ENCODE measurements at places on chromosomes 7 and 10.

DNA sequence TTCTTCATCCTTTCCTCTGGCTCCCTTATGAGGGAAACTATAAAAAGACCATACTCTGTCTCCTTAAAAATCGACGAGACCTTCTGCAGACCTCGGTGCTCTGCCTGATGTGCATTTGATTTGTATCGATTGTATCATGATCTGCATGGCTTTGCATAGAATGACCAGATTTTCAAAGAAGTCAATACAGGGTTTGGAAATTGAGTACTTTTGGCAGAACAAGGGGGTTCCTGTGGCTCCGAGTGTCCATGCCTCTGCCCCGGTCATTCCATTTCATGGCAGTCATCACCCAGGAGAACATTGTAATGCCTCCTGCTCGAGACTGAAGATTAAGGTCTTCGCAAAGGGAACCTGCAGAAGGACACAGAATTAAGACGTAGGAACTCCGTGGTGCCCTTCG lies 685 bp downstream of the CASP2 start:
- DNase-seq: no peak

GRCh38 chr7:121235201-121235600 lies 93.6 kb upstream of the WNT16 start:
- no peak for DNase-seq

- DNase-seq: no peak
These were observed 818.6 kb downstream of the GRID1 start for GRCh38 chr10:85548034-85548433.

DNA sequence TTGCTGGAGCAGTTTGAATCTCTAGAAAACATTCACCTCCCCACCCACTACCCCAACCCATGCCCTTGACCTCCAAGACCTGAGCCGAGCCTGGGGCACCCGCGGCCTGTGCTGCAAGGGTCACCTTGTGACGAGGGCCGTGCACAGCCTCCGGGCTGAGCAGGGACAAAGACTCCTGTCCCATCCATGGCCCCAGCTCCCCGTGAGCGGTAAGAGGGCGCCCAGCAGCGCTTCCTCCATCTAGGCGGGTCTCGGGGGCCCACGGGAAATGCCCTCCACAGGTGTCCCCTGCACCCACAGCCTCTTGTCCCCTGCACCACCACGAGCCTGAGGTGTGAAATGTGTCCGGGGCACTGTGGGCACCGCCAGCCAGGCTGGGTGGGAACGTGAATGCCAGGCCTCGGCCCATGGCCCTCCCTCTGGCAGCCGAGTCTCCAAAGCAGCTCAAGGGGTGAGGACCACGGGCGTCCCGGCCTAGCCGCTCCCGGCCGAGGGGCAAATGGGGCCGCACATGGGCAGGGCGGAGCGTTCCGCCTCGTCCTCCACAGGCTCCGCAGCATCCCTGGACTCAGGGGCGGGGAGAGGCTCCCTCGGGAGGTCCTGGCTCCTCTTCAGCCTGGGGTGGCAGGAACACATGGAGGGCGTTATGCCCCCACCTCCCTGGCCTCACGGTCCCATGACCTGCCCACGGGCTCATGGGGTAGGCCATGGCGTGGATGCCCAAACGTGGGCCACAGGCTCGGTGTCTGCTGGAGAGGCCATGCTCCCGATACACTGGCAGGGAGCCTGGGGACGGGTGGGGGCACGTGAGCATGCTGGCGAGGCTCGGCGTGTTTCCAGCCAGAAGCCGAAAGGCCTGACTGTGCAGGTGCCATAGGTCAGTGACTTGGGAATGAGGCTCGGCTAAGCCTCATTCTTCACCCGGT lies 21.1 kb downstream of the DPYSL4 start:
- DNase-seq: no peak

GRCh38 chr10:68211669-68212068 lies 20.2 kb downstream of the ATOH7 start:
- no peak for DNase-seq

DNA sequence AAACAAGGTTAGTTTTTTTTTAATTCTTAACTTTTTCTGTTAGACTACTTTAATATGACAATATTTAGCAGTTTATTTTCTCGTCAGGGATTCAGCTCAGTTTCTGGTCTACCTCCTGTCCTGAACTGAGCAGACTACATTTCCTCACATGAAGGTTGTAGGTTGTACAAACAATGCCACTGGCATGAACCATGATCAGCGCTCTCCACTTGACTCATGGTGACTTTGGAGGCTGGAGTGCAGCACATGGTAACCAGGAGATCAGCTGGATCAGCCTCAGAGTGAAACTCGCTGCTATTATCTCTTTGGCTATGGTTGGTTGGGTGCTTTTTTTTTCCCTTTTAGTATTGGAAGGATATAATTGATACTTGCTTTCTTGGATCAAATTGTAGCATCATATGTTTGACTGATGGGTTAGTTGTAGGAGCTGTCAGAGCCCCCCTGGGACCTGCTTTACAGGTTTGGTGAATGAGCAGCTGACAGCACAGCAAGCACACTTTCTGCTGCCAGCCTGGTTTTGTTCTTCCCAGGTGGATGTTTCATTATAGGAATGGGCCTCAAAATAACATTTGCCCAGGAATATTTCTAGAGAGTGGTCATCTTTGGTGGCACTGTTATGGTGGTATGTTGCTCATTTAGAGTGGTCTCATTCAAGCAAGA lies 556.4 kb downstream of the AUTS2 start:
- DNase-seq: no peak

DNA sequence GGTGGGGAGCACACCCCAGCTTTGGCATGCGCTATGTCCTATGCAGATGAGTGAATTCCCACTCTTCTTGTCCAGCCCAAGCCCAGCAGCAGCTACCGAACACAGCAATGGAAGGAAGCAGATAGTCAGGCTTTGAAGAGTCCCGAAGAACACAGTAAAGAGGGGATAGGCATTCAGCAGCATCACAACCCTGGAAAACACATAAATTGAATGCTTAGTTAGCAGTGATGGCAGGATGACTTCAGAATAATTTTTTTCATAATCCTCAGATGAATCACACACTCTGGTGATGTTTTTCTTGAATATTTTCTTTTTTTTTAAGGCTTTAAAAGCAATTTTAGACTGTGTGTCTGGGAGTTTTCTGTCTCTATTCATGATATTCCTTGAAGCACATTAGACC lies 95.8 kb downstream of the CFAP58 start:
- no peak for DNase-seq

DNA sequence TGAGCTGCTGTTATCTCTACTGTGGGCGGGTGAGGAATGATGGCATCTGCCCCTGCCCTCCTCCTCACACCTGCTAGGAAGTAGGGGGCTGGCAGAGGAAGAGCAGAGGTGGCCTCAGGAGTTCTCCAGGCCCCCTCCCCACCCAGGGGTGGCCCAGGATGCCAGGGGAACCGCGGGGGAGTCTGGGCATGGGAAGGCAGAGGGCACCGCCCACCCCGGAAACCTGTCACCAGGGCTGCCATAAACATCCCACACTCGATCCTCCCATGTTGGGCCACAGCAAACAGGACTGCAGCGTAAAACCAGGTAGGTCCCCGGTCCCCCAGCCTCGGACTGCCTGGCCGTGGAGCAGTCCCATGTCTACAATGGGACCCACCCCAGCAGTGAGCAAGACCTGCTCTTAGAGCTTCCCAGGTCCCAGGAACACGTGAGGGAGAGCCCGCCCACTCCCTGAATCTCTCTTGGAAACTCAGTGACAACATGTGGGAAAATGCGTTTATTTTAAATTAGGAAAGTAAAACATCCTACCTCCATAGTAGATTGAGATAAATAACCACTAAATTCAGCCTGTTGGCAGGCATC lies 23.4 kb downstream of the EBF3 start:
- DNase-seq: no peak

DNA sequence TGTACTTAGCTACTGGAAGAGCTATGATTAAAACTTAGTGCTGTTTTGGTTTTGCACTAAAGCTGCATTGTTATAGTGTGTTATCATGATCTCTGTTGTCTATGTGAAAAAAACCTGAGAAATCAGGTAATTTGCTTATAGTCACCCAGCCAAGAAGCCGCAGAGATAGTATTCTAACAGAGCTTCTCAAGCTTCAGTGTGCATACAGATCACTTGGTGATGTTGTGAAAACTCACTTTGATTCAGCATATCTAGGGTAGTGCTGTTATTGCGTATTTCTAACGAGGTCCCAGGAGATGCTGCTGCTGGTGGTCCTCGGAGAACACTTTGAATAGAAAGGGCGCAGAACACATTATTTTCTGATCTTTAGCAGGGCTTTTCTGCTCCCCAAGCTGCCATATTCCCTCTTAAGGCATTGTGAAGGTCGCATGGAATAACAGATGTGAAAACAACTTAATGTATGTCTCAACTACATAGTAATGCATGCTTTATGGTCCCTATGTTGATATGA lies 68.4 kb upstream of the PDCD4 start:
- DNase-seq: no peak

DNA sequence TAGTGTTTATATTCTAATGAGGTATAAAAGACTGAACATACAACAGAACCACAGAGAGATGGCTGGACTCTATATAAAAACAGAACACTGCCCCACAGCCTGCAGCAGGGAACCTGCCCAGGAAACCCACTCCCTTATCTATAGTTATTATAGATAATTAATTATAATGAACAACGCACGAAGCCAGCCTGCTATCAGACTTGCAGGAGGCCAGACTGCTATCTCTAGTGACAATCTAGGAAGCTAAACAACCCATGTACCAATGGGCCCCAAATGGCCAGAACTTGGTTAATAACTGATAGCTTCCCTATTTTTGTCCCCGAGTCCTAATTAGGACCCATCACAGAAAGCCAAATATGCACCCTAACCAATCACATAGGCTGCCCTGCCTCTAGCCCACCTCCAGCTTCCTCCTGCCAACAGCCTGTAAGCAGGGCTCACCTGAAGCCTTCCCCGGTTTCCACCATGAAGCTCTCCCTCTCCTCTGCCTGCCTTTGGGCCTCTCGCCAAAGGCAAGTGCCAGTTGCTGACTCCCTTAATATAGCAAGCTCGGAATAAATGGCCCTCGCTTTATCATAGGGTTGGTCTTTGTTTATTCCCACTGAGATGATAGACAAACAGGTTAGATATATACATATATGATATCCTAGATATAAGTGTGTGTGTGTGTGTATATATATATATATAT lies 74.5 kb downstream of the SYPL1 start:
- no peak for DNase-seq

DNA sequence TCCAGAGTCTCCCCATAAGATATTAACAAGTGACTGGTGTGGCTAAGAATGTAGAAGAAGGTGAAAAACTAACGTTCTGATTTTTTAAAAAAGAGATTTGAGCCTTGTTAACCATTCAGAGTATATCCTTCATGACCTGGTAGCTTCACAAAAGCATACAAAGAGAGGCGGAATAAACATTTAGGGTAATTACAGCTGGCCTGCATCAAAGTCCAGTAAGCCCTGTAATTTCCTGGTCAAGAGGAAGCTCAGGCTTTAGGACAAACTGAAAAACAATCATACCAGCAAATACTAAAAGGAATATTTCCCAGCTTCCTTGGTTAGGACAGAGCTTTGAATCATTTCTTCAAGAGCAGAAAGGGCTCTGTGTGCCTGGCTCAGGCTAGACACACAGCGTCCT lies 165.2 kb downstream of the COBL start:
- DNase-seq: no peak

DNA sequence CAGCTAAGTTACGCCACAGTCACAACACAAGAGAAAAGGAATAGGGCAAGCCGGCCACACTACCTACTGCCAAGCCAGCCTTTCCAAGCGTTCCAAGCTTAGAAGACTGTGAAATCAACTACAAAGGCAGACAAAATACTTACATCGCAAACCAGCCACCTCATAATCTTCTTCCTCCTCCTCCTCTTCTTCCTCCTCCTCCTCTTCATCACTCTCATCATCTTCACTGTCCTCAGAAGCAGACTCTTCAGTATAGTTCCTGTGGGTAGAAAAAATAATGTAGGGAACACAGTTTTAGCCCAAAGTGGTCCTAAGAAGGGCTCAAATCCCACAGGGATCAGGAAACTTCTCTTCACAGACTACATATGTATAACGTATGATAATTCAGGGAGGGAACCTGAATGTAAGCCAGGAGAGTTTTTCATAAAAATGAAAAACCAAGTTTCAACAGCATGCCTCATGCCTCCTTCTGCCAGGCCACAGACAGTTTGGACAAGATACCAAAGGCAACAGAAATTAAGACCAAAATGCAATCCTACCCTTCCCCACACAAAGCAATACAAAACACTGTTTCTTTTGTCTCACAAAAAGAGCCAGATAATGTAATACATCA lies 13.6 kb downstream of the FZD9 start:
- no peak for DNase-seq

DNA sequence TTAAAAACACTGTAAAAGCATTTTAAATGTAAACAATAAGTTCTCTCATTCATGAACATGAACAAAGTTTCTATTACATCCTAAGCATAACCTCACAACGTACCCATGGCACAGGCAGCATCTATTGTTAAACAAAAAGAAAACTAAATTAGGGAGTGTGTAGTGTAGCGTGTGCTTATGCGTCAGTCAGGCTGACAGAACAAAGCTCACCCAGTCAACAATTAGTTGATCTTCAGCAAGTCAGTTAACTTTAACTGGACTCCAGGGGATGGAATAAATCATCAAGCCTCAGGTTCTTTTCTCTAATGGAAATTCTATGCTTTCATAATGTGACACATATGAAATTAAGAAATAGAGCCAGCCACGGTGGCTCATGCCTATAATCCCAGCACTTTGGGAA lies 91.6 kb upstream of the ODAD2 start:
- DNase-seq: no peak

- DNase-seq: no peak
These were observed 354.2 kb downstream of the DNAJB6 start for GRCh38 chr7:157690833-157691585.

DNA sequence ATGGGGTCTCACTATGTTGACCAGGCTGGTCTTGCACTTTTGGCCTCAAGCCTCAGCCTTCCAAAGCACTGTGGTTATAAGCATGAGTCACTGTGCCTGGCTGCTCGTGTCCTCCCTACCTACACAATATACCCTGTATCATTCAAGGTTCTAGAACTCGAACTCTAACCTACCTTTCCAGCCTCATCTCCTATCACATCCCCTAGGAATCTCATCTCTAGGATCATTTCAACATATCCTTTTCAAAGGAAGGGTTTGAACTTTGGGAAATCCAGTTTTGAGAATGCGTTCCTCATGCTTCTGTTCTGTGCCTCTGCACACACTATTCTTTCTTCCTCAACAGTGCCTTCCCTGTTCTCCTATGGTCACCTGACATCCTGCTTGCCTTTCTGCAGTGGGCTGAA lies 87.8 kb upstream of the RHEB start:
- no peak for DNase-seq

- no peak for DNase-seq
These were observed 26.4 kb downstream of the DRGX start for GRCh38 chr10:49369216-49370162.

Measured in stimulated activated CD4-positive, alpha-beta T cell treated with anti-CD3 and anti-CD28 coated beads, Interleukin-4, amount 100 ng/mL, for 24 hours (primary cell).